ENCODE measurements at places on chromosomes 12 and 14.
A peak's percentile ranks its signal among the peaks of the same experiment; 100 is the strongest.

DNA sequence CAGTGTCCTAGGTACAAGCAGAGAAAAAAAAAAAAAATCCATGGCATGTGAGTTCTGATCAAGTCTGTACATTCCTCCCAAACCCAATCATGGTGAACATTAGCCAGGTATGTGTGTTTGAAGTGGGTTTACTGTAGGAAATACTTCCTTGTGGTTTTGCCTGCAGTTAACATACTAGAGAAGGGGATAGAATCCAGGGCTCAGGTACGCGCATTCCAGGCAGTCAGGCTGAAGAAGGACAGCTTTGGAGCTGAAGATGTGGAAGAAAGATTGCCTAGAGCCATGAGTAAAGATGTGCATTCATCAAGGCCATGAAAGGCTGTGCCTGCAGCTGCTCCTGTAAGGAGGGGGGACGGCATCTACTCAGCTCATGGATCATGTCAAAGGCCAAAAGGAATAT lies 88.2 kb upstream of the NTF3 start:
- peak; percentile 98 for DNase-seq

DNA sequence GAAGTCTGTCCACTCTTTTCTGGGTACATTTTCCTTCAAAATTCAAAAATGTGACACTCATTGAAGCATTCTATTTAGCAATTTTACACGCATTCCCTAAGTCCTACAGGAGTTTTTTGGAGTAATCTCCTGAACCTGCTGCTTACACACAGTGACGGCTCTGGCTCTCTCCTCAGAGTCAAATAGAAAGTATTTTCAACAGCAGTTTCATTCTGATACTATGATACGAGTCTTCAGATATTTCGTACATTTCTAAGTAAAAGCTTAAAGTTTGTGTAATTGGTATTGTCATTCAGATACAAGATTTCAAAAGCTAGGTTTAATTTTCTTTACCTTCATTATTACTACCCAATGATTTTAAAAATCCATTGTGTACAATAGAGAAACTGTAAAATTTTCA lies 36.4 kb downstream of the PIWIL1 start:
- DNase-seq, result no peak

DNA sequence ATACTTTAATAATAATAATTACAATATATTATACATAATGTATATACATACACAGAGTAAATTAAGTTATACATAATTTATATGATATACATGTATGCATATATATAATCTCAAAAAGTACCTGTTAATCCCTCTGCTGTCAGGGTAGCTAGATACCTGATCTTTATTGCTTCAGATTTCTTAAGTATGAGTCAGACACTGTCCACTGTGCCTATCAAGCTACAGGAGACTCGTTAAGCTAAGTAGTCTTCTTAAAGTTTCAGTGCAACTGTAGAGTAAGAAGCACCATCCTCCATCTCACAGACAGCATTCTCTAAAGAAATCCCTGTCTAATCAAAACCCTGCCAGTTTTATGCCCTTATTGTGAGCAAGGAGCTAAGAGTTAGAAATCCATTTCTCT lies 428.7 kb downstream of the RERGL start:
- no peak for DNase-seq

- DNase-seq, result no peak
Observed at GRCh38 chr14:56813143-56813551, 2.9 kb upstream of the OTX2 start.

GRCh38 chr12:104232609-104233280 lies 17.2 kb downstream of the TXNRD1 start:
- DNase-seq, result no peak

- DNase-seq, result peak; percentile 98
Observed at GRCh38 chr14:50955373-50956043, 11.2 kb upstream of the PYGL start.

DNA sequence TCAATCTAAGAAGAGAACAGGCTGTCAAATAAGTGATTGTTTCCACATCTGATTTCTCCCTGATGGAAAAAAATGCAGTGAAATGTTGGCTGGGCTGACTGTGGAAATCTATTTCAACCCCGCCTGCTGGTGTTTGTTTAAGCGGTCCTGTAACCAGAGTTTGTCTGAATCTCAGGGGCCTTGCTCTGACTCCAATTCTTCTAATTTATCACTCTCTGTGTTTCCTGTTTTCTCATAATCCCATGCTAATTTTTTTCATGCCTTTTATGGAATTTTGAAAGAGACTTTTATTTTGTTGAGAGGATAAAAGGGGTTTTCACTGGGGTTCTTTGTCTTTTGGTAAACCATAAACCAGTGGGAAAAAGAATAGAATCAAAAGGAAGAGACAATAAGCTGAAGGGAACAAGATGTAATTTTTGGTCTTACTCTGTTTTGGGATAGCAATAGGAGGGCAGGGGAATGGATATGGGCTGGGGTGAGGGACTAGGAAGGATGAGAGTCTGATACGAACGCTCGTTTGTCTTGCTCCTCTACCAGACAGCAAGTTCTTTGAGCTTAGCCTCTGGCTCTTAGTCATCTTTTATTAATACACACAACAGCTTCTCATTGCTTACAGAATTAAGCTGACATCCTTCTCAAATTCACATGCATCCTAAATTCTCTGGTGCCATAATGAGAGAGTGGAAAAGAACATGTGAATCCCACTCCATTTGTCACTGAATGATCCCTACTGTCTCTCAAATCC lies 8.0 kb upstream of the MGP start:
- DNase-seq, result no peak

DNA sequence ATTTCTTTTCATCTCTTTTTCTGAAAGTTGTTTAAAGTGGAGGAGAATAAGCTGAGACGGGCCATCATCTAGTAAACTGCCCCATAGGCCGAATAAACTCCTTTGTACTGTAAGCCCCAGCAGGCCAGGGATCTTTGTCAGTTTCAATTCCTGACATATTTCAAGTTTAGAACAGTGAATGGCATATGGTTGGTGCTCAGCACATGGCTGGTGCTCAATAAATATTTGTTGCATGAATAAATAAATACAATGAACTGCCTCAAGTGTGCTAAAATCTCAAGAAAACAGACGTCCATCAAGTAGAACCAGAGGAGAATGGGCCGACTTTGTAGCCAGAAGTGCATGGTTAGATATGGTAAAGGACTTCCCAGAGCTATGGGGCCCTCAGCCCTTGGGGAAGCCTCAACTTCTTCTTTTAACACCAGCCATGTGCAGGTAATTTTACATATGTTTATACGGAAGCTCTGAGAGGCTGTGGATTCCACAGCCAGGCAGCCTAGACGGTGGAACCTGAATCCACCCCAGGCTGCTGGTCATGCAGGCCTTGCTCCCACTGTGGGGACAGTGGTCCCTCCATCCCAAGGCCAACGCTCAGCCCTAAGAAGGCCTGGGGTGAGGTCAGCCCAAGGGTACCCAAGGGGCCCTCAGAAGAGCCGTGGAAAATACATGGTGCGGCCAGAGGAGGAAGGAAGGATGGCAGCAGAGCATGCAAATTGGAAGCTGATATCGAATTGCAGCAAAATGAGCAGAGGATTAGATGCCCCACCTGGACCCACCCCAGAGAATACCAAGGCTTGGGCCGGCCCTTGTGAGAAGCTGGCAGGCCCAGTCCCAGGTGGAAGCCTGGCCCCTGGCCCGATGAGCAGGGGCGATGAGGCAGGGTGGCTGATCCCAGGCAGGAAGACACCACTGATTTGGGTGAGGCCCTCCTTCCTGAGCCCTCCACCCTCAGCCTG lies 8.7 kb upstream of the AQP2 start:
- DNase-seq, result no peak

DNA sequence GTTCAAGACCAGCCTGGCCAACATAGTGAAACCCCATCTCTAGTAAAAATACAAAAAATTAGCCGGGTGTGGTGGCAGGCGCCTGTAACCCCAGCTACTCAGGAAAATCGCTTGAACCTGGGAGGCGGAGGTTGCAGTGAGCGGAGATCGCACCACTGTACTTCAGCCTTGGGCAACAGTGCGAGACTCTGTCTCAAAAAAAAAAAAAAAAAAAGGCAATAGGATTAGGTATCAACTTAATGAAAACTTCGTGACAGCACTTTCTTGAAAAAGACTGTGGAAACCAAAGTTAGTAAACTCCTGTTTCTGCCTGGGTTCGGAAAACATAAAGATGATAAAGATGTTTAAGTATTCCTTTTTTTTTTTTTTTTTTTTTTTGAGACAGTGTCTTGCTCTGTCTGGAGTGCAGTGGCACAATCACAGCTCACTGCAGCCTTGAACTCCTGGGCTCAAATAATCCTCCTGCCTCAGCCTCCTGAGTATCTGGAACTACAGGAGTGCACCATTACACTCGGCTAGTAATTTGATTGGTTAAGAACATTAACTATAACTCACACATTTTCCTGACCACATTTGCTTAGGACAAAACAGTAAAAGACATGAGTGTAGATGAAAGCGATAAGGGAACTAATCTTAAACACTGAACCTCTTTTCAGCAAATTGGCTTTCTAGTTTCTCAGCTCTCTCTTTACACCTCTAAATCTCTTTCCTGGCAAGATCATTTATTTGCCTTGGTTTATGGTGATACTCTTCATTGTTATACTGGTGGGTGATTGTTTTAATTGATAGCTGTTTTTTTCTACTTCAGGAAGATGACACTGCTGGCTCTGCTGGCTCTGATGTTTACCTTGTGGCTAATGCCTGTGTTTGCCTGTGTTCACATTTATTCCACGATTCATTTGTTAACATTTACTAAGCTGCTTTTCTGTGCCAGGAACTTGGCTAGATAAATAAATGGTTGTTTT lies 15.8 kb downstream of the HIF1A start:
- no peak for DNase-seq

GRCh38 chr12:57552835-57553313 lies 3.0 kb downstream of the KIF5A start:
- peak; percentile 91 for DNase-seq

Measured in islet precursor cell (in vitro differentiated cells).